Lung microvascular endothelial cell (primary cell): ENCODE measurements at places on chromosomes 12 and 14.

DNA sequence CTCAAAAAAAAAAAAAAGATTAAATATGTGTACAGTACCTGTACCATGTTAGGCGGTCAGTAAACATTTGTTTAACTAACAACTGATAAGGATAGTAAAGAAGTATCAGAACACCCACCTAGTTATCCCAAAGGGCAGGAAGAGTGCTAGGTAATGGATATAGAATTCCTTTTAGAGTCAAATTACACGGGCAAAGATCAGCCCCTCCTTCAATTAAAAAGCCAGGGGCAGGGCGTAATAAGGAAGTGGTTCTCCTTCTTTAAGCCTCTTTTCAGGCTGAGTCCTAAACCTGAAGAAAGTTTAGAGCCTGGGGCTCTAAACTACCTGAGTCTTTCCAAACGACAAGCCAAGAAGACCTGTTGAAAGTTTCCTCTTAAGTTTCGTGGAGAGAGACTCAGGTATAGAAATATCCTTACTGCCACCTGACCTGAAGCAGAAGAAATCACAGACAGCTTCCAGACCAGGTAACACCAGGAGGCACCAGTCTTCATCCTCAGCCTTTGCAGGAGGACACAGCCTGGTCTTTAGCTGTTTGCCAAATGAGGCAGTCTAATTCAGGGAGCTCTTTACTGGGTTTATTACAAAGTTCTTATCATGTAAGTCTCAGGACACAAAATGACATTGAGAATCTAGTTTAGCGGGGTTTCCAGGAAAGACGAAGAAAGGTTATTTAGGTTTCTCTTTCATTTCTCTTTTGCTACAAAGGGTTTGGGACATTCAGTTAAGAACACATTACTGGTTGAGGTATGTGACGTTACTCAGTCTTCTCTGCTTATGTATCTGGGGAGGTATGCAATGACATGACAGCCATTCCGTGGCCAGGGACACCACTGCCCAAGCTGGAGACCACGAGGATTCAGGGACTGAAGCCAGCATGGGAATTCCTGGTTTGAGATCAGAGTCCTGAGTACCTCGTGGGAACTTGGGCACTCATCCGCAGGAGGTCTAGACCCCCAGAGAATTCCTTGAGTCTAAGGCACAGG, at the start of gene BCL2L14:
Gene BCL2L14, plus strand, starts transcription at position 266 of the 983 bp plus-strand sequence. CDS start 8,367 bp downstream, outside the sequence.
- DNase-seq, result no peak

DNA sequence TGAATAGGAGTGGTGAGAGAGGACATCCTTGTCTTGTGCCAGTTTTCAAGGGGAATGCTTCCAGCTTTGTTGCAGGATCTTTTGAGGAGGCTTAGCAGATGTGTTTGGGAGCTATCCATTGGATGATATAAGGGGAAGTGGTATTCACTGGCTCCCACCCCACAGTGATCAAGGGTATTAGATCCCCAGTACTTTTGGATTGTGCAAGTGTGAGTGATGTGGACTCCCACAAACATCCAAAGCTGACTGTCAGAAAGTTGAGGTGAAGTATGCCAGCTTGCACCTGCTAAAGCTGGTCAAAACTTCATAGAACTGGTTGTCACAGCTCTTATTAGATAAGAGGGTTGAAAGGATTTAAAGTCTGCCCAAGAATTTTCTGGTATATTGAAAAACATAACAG, 110.1 kb upstream of the BTG1 start:
- DNase-seq, result no peak

DNA sequence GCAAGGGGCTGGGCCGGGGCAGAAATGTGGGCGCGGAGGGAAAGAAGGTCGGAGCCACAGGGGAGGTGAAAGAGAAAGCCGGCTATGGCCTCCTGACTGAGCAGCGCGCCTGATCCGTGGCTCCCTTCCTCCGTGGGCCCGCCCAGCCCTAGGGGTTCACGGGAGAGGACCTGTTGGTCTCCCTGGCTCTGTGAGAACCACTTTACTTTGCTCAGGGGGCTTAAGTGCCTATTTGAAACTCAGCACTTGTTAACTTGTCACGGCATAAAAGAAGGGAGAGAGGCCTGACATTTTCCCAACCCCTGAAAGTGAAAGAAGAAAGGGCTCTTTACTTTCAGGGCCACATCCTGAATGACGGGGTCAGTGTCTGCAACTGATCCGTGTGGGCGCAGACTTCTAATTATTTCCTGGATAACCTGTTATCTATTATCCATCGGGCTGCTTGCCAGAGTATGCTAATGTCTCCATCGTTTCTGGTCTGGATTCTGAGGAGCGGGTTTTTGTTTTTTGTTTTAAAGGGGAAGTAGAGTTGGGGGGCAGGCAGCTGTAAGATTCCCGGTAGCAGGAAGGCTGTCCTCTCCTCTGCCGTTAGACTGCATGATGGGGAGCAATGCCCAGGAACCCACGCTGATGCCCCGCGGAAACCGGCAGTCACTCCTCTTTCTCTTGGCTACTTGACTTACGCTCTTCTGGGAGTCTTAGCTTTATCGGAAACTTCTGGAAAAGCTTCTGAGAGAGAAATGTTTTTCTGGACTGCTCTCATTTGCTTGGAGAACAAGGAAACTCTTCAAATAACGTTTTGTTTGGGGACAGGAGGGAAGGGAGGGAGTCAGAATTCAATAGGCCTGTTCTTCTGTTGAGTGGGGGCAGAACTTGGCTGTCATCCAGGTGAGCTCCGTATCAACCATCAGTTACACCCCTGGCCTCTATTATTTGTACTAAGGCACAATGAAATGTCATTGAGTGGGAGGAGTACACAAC, 127.7 kb upstream of the MAX start:
- DNase-seq, result peak; percentile 46

DNA sequence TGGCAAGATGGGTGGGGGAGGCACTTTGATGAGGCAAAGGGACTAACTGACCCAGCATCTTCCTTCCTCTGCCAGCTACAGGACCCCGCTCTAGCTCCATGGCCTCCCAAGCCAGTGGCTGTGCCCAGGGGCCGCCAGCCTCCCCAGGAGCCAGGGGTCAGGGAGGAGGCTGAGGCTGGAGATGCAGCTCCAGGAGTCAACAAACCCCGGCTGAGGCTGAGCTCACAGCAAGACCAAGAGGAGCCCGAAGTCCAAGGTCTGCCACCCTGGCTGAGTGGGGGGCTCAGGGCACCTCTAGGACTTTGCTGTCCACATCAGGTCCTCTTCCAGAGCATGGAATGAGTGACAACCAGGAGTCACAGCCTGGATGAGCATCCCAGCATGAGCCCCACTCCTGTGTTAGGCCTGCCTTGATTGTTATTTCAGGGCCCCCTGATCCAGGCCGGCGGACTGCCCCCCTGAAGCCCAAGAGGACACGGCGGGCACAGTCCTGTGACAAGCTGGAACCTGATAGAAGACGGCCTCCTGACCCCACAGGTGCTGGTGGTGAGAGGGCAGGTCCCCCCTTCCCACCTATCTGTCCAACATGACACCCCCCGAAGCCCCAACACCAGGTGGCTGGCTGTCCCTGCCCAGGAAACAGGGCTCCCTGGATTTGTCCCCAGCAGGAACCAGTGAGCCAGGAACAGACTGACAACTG, 2.5 kb upstream of the CPNE6 start:
- DNase-seq, result no peak

GRCh38 chr12:50400104-50400637, 514 bp upstream of the LARP4 start:
- DNase-seq, result no peak

DNA sequence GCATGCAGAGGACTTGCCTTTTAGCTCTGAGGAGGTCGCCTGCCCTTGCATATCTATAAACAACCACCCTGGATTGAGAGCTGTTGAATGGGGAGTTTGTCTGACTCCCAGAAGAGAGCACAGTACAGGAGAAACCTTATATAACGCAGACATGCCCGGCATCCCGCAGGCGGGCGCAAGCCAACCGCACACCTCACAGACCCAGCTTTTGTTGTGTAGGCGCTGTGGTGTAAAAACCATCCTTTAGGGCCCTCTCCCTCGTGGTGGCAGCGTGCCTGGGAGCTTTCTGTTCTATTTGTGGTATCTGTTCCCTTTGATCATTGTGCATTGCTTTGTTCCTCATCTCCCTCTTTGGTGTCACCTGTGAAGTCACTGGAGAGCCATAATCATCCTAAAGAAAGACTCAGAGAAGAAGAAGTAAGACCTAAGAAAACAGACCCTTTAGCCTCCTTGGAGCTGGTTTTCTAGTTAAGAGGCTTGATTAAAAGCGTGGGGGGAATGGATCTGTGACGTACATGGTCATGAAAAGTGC, 77.7 kb downstream of the ETV6 start:
- DNase-seq, result no peak

GRCh38 chr14:65581799-65582198, 169.3 kb downstream of the FUT8 start:
- no peak for DNase-seq

DNA sequence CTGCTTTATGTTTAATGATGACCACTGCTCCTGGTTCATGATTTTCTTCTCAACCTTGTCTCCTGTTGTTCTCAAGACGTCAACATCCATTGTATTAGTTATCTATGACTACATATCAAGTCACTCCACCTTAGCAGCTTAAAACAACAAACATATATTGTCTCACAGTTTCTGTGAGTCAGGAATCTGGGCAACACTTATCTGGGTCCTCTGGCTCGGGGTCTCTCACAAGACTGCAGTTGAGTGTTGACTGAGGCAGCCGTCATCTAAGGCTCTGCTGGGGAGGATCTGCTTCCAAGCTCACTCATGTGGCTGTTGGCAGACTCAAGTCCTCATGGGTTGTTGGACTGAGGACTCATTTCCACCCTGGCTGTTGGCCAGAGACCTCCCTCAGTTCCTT, 27.3 kb upstream of the FRS2 start:
- DNase-seq, result no peak

GRCh38 chr12:56014205-56014604, 6.6 kb upstream of the IKZF4 start:
- no peak for DNase-seq

DNA sequence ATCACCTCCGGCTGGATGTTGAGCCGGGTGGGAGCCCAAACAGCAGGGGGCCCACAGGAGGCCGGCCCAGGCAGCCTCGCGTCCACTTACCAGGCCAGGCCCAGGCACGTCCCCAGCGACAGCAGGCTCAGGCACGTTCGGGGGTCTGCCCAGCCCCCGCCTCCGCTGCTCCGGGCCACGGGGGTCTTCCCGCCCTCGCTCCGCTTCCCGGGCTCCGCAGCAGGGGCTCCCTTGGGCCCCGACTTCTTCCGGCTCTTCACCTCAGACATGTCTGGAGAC, 216 bp downstream of the IKBIP start:
- DNase-seq, result no peak

GRCh38 chr14:97046967-97047366, 249.8 kb downstream of the VRK1 start:
- no peak for DNase-seq

- DNase-seq, result no peak
Observed at GRCh38 chr12:69350777-69351176, 2.6 kb downstream of the LYZ start.

GRCh38 chr12:95605875-95606274, 54.6 kb upstream of the USP44 start:
- peak; percentile 93 for DNase-seq

- DNase-seq, result no peak
Observed at GRCh38 chr14:73313151-73313550, 75.8 kb downstream of the PAPLN start.

DNA sequence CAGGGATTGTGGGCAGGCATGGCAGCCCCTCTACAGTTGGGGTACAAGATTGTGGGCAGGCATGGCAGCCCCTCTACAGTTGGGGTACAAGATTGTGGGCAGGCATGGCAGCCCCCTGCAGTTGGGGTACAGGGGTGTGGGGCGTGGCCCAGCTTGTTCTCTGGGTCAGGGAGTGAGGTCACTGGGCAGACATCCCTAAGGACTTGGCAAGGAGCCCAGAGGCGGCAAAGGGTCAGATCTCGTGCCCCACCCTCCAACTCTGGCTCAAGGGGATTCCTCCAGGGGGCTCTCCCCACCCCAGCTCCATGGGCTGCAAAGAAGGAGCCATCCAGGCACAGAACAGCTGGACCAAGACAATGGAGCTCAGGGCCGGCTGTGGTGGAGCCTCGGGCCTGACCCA, 25.8 kb upstream of the NUDT14 start:
- DNase-seq, result no peak

GRCh38 chr12:24226745-24227350, 277.4 kb upstream of the SOX5 start:
- peak; percentile 57 for DNase-seq
